ENCODE measurements at places on chromosomes 11 and 22.

GRCh38 chr22:20037419-20037818 is 16.5 kb downstream of the TANGO2 start:
- DNase-seq: no peak

DNA sequence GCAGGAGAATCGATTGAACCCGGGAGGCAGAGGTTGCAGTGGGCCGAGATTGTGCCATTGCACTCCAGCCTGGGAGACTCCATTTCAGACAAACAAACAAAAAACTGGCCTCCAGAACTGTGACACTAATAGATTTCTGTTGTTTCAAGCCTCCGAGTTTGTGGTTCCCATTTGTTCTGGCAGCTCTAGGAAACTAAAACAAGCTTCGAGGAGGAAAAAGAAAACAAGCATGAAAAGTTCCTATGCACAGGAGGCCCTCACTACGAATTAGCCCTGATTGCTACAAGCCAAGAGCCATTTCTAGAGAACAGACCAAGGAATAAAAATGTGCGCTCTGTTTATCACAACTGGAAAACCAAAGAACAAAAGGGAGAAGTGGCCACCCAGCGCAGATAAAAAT is 47.8 kb upstream of the SHANK2 start:
- no peak for DNase-seq

GRCh38 chr22:39690881-39691605 is 120.5 kb downstream of the CACNA1I start:
- DNase-seq: no peak

- no peak for DNase-seq
Measured at GRCh38 chr11:10019906-10020682, 273.9 kb downstream of the SBF2 start.

GRCh38 chr11:34613552-34614056 is 7.3 kb upstream of the EHF start:
- DNase-seq: no peak

- no peak for DNase-seq
Measured at GRCh38 chr22:42905702-42906183, 48.7 kb upstream of the ARFGAP3 start.

DNA sequence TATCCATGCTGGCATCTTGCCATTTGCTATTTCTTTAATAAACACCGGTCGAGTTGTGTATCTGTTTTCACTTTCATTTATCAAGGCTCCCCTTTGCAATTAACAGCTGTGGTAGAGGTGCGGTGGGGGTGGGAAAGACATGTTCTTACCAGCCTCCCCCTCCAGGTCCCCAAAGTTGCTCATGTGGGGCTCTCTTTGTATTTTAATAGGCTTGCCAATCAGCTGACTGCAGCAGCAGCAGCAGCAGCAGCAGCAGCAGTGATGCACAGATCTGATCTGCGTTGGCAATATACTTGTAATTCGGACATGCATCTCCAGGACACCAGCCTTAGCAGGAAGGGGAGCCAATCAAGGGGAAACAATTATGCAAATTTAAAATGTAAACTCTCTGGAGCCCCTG is 40.3 kb upstream of the E2F8 start:
- no peak for DNase-seq

DNA sequence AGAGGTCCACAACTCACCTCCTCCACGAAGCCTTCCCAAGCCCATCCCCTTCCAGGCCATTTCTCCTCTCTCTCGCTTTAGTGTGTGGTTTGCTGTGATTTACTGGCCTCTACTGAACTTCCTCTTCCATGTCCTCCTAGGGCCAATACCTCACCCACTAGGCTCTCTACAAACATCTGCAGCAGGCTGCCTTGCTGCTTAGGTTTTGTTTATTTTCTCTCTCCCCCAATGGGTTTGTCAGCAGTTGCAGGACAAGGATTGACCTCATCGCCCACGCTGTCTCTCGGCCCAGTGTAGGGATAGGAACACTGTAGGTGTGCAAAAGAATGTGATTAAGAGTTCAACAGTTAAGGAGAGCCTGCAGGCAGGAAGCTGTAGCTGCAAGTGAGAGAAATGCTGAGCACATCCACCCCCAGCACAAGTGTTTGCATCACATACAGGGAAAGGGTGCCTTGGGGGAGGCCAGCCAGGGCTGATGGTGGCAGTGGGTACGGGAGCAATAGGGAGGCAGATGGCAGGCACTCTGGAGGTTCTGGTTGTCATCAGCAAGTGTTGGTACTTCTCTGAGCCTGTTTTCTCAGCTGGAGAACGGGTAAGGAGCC is 1.4 kb downstream of the PC start:
- no peak for DNase-seq

DNA sequence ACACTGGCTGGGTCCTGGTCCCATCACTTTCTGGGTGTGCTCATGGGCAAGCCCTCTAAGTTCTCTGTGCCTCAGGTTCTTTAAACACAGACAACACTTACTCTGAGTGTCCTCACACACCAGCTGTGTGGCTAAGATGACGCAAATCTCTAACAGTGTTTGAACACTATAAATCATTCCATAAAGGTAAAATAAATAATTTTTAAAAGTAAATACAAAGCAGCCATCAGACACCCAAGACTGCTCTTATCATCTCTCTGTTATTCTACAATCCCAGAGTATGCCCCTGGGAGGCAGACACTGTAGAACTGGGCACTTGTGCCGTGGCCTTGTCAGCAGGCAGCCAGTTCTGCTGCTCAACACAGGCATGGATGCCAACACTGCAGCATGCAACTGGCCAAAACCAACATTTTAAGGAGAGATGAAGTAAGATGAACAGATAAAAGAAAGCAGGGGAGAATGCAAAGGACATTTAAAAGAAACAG is 56.8 kb downstream of the RPL27A start:
- no peak for DNase-seq

DNA sequence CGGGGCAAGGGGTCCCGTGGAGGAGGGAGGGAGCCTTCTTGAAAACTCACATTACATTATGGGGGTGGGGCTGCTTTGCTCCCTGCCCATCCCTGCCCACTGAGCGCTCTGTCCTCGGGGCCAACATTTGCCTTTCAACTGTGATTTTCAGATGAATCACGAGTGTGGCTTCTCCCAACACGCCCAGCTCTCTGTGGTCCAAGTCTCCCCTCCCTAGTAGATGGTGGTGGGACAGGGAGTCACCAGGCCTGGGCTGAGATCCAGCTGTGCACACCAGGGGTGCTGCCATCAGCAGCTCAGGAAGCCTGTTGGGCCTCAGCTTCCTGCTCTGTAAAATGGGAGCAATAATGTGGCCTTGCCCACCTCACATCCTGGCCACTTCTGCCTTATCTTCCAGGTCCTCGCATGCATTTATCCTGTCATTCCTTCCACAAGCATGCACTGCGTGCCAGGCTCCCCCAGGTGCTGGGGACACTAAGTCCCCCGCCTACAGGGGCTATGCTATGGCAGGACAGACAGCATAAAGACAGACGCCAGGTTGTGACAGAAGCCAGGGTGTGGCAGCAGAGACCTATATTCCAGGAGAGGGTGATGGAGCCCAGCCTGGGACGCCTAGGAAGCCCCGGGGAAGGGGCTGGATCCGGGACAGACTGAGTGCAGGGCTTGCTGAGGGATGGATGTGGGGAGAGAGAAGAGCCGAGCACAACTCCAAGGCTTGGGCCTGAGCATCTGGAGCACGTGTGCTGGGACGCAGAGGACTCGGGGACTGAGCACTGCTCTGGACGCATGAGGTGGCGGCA is 30.5 kb downstream of the NFAM1 start:
- DNase-seq: no peak

- no peak for DNase-seq
Measured at GRCh38 chr11:118263695-118264568, at the start of gene MPZL2. Gene MPZL2 (minus strand): TSS chr11:118264297. CDS start chr11:118264153, 144 bp downstream.

DNA sequence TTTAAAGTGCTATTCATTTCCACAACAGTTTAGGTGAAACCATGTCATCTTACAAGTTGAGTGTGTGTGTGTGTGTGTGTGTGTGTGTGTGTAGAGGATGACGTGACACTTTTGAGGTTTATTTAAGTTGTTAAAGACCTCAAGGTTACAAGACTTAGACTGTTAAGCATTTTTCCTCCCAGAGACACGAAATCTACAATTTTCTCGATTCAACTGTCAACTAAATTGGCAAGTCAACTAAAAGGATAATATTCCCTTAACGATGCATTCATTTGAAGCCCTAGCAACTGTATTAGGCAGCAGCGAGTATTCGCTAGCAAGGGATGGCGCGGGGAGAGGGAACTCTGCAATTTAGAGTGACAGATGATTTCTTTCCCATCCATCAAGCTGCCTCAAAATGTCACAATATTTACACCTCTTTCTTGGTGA is 17.6 kb upstream of the BDNF start:
- DNase-seq: no peak
